ENCODE measurements at places on chromosomes 6 and 20.

DNA sequence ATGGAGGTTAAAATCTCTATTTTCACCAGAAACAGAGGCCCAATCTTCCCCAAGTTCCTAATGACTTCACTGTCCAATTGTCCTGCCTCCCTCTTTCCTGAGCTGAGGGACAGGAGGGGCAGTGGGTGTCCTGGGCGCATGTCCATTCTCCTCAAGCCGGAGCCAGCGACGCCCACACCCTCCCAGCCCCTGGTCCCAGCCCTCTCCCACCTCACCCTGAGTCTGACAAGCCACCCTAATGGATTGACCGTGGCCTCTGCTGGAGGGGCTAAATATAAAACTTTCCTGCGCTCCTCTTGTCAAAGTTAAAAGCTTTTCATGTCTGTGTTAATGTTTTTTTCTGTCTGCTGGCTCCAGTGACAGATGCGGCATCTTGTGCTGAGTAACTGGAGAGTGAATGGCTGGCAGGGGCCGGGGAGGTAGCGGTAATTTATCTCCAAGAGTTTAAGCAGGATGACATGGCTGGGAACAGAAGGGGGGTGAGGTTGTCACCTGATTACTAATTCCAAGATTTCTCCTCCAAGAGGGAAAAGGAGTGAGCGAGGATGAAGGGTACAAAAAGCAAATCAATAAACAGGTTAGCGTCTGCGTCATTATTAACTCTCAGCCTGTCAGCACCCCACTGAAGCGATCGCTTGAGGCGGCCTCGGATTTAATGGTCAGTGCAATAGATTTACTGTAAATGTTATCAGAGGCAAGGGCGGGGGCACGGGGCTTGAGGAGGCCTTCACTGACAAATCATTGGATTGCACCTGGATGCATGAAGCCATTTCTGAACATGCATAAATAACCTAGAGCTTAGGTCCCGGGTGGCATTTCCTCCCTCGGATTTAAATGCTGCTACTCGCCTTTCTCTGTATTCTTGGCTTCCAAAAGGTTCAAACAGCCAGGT is 118.1 kb upstream of the MAFB start:
- no peak for DNase-seq

DNA sequence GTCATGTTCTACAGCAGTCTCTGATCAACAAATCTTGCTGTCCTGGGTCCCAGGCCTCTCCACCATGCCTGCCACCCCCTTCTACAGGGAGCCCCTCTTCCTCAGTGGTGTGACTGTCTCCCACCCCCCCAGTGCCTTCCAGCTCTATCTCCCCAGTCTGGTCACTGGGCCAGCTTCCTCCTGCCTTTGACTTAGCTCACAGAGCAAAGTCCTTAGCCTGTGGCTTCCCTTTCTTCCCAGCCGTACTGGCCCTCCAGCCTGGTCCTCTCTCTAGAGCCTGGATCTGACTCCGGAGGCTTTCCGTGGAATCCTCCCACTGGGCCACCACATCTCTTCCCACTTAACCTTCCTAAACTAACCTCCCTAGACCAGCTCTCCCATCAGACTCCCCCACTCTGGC is 17.0 kb downstream of the MAPK13 start:
- no peak for DNase-seq

DNA sequence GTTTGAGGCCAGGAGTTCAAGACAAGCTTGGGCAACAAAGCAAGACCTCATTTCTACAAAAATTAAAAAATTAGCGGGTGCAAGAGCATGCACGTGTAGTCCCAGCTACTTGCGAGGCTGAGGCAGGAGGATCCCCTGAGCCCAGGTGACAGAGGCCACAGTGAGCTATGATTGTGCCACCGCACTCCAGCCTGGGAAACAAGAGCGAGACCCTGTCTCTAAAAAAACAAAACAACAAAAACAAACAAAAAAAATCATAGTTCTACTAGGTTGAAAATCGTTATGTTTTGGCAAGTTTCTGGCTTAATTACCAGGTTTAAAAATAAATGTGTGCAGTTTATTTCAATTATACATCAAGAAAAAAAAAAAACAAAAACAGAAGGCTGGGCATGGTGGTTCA is 2.6 kb downstream of the EIF2S2 start:
- DNase-seq = no peak

GRCh38 chr20:49914310-49915117 is 815 bp downstream of the SPATA2 start:
- DNase-seq = no peak

Data from stimulated activated CD8-positive, alpha-beta memory T cell treated with anti-CD3 and anti-CD28 coated beads, Interleukin-15, amount 100 ng/mL, for 1 hour (primary cell).